Thoracic aorta (tissue), 2 donors: ENCODE measurements at places on chromosomes 7 and 10. TPM values are rescaled to one million over a fixed set of nuclear protein-coding genes. Genes with fewer than 3 reads are reported as not detected.

PPP1R17 gene
- total RNA-seq: not detected

NRP1 gene
- total RNA-seq: 117 TPM

DNA sequence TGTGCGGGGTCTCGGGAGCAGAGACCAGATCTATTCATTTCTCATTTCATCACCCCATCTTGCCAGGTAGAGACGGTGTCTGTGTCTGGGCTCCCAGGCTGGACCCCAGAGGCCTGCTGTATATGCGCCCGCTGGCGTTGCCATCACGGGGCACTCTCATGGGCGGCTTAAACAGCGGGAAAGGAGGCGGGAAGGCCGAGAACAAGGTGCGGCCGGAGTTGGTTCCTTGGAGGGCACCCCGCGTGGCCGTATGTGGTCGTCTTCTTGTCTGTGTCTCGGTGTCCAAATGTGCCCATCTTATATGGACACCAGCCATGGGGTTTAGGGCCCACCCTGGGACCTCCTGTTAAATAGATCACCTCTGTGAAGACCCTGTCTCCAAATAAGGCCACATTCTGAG is 2.1 kb upstream of the CFAP46 start:
- H3K27ac ChIP-seq: no peak overlapping the region
- H3K27me3 ChIP-seq: no peaks in the 10 kb centered on the region
- DNase-seq: no peak

- no peaks in the 10 kb centered on the region for H3K4me1 ChIP-seq
- no peaks in the 10 kb centered on the region for H3K36me3 ChIP-seq
- no peak for DNase-seq
Measured at GRCh38 chr7:54802114-54802513, 43.1 kb upstream of the SEC61G start.

GRCh38 chr7:70738151-70738885 is 393.6 kb upstream of the GALNT17 start:
- H3K4me3 ChIP-seq: no peak overlapping the region
- H3K4me1 ChIP-seq: peaks cover 65% of the 10 kb centered on the region
- DNase-seq: no peak
- no peak overlapping the region for H3K27ac ChIP-seq
- no peaks in the 10 kb centered on the region for H3K27me3 ChIP-seq
- H3K36me3 ChIP-seq: no peaks in the 10 kb centered on the region

DNA sequence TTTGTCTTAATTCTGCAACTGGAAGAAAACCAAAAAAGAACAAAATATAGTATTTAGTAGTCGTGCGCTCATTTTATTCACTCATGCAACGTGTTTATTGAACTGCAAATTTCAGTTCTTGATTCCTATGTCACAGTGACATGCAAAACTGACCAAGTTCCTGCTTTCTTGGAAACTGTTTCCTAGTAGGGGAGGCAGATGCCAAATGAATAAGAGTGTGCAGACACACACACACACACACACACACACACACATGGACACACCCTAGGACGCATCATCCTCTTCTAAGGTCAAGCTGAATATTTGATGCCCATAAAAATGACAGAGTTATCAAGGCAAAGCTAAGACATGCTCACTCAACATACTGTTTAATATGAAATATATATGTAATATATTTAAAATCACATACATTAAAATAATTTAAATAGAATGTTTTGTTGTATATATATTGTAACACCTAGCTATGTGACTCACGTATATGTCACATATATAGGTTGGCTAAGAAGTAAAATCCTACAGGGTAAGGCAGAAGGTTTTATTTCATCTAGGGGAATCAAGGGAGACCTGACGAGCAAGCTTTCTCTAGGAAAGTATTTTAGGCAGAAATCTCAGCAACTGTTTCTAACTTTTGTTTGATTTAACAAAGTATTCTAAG is 79.6 kb downstream of the SVIL start:
- H3K36me3 ChIP-seq: peaks cover 42% of the 10 kb centered on the region
- peaks cover 17% of the 10 kb centered on the region for H3K4me1 ChIP-seq
- H3K27ac ChIP-seq: peak overlapping the region; percentile 56
- no peaks in the 10 kb centered on the region for H3K27me3 ChIP-seq
- no peak overlapping the region for H3K4me3 ChIP-seq

- no peaks in the 10 kb centered on the region for H3K27me3 ChIP-seq
- H3K4me3 ChIP-seq: no peak overlapping the region
- no peaks in the 10 kb centered on the region for H3K36me3 ChIP-seq
- DNase-seq: no peak
- H3K4me1 ChIP-seq: peaks cover 12% of the 10 kb centered on the region
Measured at GRCh38 chr7:111274857-111275256, 183.9 kb downstream of the LRRN3 start.

- peak overlapping the region; percentile 89 for H3K27ac ChIP-seq
- H3K4me3 ChIP-seq: no peak overlapping the region
- H3K4me1 ChIP-seq: peaks cover 23% of the 10 kb centered on the region
- DNase-seq: no peak
Measured at GRCh38 chr7:99030457-99030856, 113.5 kb downstream of the SMURF1 start.

WNT16 gene
- total RNA-seq: not detected

LGI1 gene
- total RNA-seq: 4.7 TPM

DNA sequence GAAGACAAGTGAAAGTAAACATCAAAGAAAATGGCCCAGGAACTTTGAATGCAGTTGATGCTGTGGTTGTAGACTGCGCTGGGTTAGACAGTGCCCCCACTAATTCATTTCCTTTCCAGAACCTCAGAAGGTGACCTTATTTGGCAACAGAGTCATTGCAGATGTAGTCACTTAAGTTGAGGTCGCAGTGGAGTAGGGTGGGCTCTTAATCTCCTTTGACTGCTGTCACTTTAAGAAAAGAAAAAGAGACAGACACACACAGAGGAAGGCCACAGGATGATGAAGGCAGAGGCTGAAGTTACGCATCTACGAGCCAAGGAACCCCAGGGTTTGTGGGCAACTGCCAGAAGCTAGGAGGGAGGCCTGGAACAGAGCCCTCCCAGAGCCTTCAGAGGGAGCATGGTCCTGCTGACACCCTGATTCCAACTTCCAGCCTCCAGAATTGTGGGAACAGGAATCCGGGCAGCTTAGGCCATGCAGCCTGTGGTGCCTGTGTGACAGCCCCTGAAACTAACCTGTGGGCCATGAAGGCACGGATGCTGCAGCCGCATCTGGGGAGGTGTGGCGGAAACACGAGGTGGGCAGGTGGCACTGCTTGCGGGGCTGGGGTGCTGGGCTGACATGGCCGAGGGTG is 107.6 kb downstream of the PRKAG2 start:
- H3K27ac ChIP-seq: no peak overlapping the region
- no peaks in the 10 kb centered on the region for H3K4me1 ChIP-seq
- no peaks in the 10 kb centered on the region for H3K36me3 ChIP-seq
- DNase-seq: no peak

DNA sequence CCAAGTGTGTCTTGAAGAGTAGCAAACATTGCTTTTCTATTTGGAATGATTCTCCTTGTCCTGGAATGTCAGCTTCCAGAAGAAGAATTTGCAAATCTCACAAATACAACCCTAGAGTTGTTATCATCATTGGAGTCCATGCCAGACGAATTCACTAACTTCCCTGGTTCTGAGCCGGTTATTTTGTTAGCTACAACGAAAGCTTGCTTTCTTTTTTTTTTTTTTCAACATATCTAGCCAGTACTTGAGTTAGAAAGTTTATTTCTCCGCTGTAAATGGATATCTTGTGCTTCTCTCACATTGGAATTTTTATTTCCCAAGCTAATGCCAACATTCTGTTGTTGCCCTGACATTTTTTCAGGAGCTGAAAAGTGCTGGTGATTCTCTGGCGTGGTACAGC is 138.1 kb upstream of the POM121L12 start:
- peak overlapping the region; percentile 4 for H3K27ac ChIP-seq
- peaks cover 12% of the 10 kb centered on the region for H3K4me1 ChIP-seq
- no peaks in the 10 kb centered on the region for H3K36me3 ChIP-seq
- peak overlapping the region; percentile 41 for H3K4me3 ChIP-seq
